Brain microvascular endothelial cell (primary cell): ENCODE measurements at places on chromosomes 2 and 18.

DNA sequence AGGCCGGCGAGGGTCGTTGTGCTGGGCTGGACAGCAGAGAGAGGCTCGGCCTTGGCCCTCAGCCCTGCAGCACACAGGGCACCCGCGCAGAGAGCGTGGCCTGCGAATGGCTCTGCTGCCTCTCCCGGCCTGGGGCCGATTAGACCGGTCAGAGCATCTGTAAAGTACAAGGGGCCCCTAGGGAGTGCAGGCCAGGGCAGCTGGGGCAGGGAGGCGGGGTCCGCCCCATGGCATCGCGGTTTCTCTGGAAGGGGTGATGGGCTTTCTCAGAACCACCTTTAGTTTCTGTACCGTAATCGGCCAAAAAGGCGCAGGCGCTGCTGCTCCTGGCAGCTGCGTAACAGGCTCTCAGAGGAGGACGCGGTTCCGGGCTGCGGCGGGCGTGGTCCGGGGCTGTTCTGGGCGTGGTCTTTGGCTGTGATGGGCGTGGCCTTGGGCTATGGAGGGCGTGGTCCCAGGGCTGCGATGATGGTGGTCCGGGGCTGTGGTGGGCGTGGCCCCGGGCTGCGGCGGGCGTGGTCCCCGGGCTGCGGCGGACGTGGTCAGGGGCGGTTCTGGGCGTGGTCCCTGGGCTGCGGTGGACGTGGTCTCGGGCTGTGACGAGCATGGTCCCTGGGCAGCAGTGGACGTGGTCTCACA is 1.5 kb upstream of the GPR148 start:
- DNase-seq: peak; percentile 71

GRCh38 chr2:227595797-227596196 is 2.9 kb upstream of the SCYGR2 start:
- DNase-seq: no peak

DNA sequence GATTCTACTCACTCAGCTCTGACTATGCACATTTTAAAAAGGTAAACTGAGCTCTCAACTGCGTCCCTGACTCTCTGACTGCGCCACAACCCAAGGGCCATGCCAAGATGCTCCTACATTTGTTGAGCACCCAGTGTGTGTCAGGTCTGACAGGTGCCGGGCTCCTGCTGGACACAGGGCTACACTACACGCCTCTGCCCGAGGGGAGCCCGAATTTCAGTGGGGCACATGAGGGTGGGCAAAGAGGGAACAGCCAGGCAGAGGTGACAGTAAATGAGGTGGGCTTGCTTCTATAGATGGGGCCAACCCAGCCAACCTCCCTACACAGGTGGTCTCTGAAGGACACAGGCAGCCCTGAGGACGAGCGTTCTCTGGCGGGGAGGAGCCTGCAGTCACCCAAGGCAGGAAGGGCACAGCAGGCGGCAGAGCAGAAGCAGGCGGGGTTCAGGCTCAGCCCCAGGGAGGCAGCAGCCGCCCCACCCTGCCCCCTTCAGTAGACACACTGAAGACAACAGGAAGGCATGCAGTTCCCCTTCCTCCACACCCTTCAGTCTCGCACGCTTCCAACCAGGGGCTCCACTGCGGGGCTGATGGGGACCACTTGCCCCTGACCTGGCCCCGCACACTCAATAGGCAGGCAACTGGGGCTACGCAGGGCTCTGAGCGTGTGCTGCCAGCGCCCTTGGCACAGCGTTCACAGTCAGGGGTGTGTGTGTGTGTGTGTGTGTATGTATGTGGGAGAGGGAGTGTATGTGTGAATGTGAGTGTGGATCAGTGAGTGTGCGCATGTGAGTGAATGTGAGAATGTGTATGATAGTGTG is 98.4 kb downstream of the UXS1 start:
- DNase-seq: no peak

DNA sequence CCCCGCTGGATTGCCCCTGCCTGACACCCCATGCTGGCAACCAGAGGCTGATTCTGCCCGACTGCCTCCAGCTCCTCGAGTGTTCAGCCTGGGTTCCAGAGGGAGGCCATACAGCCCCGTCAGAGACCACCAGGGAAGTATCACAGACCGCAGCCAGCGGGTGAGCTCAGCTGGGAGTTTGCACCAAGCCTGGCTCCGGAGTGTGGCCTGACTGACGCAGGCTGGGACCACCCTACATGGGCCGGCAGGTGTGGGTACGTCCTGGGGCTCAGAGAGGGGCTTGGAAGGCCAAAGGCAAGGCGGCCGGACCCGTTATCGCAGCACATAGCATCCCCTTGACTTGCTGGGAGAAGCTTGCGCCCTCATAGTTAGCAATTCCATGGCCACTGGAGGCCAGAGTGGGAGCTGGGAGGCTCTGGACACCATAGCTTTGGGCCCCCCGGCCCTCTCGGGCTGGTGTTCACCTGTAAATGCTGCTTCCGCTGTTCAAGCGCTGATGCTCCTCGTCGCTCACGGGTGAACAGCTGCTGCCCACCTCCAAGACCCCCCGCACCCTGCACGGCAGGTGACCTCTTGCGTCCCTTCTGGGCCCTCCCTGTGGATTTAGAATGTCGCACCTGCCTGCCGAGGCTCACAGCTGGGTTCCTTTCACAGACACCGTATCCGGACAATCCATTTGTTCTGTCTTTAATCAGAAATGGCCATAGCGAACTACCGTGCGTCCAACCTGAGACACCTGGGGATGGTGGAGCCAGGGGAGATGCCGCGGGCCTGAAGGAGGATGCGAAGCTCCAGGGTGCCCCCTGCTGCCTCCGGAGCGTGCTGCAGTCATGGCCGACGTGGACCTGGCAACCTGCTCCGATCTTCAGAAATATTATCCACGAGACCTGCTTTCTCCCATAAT is 31.2 kb upstream of the SLC66A3 start:
- peak; percentile 47 for DNase-seq

- DNase-seq: no peak
These were observed 81.8 kb downstream of the INO80D start for GRCh38 chr2:206004004-206004693.

DNA sequence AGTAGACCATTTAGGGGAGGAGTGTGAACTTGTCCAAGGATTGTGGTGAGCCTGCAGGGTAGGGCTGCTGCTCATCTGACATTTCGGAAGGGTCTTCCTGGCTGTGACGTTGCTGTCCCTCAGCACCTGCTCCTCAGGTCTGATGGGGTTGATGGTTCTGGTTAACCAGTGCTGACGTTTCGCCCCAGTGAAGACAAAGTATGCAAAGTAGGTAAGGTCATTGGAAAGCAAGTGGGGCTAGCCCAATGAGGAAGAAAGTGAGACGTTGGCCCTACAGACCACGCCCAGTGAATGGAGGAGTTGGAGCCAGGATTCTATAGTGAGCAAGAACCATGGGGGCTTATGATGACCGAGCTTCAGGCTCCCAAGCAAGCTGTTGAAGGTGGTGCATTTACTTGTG is 33.4 kb upstream of the ZNF396 start:
- DNase-seq: no peak

- peak; percentile 38 for DNase-seq
These were observed 129.2 kb downstream of the MTX2 start for GRCh38 chr2:176398243-176399073.

- DNase-seq: no peak
These were observed 50.6 kb upstream of the FN1 start for GRCh38 chr2:215486291-215487001.

DNA sequence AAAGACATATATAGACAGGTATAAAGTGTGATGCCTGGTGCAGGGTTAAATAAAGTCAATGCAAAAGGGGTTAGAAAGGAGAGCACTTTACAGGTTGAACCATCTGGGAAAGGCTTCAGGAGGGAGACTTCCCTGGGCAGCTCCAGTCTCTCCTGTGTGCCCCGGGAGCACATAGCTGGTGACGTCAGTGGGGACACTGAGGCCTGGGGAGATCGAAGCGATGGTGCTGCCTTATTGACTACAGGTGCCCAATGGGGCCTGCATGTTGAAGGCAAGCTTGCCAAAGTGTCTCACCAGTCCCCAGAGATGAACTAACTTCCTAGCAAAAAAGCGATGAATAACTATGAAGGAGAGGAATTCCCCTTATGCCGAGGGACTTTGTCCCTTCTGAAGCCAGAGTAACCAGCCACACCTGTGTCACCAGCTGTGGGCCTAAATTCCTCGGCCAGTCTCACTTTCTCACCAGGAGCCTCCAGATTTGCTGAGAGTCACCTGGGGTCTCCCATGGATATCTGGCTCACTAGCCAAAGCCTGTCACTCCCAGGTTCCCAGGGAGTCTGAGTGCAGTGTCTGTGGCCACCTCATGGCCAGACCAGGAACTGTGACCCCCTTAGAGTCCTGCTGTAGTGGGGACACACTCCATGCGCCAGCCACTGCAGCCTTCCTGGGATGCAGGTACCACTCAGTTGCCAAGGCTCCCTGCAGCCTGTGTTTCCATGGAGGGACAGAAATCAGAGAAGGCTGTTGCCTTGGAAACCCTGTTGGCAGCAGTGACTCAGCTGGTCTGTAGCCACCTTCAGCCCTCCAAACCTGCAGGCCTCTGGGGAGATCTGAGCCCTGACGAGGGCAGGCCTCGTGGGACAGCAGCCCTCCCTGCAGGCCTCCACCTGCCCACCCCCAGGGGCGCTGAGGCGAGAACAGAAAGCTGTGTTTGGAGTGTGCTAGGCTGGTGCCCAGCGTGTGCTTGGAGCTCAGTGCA is 128.7 kb downstream of the CTIF start:
- DNase-seq: no peak

DNA sequence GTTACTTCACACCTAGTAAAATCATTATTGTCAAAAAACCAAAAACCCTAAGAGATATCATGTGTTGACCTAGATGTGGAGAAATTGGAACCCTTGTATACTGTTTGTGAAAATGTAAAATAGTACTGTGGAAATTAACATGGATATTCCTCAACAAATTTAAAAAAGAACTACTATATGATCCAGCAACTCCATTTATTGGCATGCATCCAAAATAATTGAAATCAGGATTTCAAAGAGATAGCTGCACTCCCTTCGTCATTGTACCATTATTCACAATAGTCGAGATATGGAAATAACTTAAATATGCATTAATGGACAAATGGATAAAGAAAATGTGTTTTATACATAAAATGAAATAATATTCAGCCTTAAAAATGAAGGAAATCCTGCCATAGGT is 105.3 kb upstream of the ZC3H15 start:
- DNase-seq: no peak
